ENCODE measurements at places on chromosomes 16 and 17.

GRCh38 chr17:4599505-4600281, 15.4 kb downstream of the SMTNL2 start:
- DNase-seq, result no peak

- no peak for DNase-seq
Measured at GRCh38 chr16:19108409-19109287, 5.1 kb upstream of the ITPRIPL2 start.

DNA sequence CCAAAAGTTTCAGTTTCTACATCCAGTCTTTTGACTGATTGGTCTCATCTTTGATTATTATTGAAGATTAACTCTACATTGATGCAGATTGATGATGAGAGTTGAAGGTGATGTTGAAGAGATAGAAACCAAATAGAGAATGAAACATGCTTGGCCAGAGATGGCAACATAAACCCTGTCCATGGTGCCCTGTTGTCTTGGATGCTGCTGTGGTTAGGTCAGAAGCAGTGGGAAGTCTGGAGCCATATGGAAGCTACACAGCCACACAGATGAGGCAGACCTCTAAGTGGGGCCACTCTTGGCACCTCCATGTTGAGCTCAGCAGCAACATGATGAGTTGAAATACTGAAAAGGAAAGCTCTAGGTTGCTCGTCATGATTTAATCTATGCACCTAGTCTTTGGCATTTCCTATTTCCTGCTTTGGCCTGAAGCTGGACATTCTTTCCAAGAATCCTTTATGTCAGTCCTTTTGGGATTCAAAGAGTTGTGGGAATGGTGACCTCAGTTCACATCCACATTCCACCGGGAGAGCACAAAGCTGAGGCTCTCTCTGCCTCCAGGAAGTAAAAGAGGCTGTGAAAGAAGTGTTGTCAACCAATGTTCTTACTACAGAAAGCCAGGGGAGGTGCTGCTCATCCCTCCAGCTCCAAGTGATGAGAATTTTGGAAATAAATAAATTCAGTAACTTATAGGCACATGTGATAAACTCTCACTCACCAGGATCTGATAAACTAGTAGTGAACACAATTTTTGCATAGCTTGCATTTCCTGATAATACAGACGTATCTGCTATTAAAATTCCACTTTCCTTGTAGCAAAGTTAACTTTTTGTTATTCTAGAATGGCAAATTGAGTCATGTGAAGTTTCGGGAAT, 127.7 kb upstream of the MAF start:
- DNase-seq, result no peak

GRCh38 chr17:17347956-17348871, 45.0 kb downstream of the NT5M start:
- DNase-seq, result no peak

- no peak for DNase-seq
Measured at GRCh38 chr17:17561408-17562145, 29.9 kb downstream of the PEMT start.

Data from retinal pigment epithelial cell (primary cell).